Stimulated activated CD4-positive, alpha-beta T cell treated with anti-CD3 and anti-CD28 coated beads, Interleukin-15, amount 100 ng/mL, for 1 hour (primary cell): ENCODE measurements at places on chromosomes 6 and 20.

DNA sequence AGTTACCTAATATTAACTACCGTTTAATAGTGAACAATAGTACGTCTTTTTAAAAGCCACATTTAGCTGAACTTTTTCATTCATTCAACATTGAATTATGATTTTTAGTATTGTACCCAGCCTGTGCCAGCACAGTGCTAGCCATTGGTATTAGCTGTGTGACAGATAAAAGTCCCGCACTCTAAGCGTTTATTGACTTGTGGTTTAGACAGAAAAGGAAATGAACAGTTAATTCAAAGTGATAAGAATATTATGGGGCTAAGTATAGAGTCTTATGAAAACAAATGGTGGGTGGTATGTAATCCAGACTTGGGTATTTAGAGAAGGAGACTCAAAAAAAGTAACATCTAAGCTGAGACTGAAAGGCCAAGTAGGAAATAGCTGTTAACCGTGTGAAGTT lies 202.3 kb downstream of the RPS12 start:
- DNase-seq: no peak

DNA sequence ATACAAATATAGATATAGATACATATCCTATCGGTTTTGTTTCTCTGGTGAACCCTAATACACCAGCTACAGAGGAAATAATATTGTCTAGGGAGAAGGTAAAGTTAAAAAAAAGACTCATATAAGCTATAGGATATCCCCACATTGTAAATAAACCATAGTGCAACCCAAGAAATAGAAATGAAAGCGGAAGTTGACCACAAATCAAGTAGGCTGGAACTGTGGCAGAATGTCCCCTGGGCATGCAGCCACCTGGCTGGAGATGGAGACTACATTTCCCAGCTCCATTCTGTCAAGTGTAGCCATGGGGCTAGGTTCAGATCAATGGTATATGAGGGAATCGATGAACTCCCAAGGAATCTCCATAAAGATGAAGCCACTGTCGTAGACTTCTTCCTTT lies 70.1 kb upstream of the RPS6KA2 start:
- no peak for DNase-seq

DNA sequence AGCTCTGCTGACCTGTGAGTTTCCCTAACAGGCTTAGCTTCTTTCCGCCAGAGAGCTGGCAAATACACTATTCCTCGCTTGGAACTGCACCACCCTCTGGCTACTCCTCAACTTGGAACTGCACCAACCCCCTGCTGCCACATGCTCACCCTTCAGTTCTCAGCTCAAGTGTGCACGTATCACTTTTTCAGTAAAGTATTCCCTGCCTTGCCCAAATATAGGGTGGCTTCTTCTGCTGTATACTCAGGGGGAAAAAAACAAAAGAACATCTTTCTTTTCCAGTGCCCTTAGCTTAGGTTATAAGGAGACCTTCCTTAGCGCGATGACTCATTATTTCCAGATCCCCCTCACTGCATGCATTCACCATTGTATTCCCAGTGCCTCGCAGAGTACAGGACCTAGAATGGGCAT lies 21.2 kb downstream of the GNAS-AS1 start:
- no peak for DNase-seq

DNA sequence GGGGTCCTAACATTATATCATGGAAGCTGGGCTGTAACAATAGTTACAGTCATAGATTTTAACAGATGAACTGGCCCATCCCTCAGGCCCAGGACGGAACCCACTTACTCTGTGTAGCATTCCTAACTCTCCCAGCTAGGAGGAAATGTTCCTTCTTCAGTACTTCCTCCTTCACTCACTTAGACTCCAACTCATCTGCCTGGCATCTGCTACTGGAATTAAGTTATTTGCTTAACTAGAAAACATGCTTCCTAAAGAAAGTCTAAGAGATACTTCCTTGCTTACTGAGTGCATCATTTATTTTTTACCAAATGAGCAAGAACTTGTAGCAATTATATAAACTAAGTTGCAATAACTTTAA lies 20.5 kb downstream of the GCLC start:
- DNase-seq: no peak

DNA sequence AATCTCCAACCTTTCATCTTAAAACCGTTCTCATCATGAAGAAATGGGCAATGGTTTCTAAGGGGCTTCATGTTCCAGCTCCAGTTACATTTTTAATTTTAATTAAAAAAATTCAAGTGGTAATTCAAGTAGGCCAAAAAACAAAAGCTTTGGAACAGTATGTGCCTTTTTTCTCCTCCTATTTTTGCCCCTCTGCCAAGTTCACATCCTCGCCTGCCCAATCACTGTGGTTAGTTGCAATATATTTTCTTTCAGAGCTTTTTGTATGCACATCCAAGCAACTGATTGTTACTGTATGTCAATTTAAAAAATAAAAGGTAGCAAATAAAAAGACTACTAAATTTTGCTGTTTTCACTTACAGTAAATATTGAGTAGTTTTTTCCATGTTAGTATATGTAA lies 99.8 kb upstream of the B3GAT2 start:
- no peak for DNase-seq

- DNase-seq: no peak
These were observed 725.0 kb upstream of the HS3ST5 start for GRCh38 chr6:115067690-115068447.
